ENCODE measurements at places on chromosomes 7 and 10.

DNA sequence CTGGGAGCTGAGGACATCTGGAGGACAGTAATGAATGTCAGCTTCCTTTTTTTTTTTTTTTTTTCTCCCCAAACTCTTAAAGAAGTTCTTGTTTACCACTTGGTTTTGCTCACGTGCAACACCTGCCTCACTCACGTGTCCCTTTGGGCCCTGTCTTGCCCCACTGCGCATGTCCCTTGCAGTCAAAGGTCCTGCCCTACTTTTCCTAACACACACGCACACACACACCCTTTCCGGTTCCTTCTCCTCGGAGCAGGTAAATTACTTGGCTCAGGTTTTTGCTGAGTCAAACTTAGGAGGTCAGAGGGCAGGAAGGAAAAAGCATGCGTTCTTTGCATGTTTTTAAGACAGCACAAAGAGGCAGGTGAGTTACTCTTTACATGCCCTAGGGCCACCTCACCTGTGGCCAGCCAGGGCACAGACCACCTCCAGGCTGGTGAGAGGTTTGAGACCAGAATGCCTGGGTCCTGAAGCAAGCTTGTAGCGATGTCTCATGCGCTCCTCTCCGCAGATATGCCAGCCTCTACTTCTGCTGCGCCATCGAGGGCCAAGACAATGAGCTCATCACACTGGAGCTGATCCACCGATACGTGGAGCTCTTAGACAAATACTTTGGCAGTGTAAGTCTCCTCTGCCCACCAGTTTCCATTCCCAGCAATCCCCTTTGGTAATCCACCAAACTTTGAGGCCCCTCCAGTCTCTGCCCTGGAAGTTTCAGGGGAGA is 2.8 kb downstream of the AP1S1 start:
- DNase-seq, result peak; percentile 66

- DNase-seq, result no peak
These were observed 804.4 kb upstream of the CELF2 start for GRCh38 chr10:10213237-10213636.

GRCh38 chr10:88067737-88068136 is 204.3 kb downstream of the PTEN start:
- DNase-seq, result no peak

DNA sequence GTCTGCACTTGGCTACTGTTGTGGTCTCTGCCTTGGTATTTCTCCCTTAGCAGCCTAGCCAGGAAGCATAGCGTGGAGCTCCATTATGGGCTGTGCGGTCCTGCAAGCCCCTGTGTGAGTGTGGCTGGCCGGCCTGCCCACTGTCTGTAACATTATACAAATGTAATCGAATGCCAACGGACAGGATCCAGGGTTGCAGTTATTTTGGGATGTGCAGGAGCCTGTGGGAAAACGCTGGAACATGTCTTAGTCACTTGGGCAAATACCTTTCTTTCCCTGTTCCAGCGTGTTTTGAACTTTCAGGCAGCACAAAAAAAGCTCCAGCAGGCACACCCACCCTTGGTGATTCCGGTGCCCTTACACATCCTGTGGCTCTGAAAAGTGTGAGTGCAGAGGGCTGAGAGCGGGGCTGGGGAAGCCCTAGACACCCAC is 29.5 kb downstream of the BAG3 start:
- DNase-seq, result no peak

- no peak for DNase-seq
These were observed 43.5 kb downstream of the MTPN start for GRCh38 chr7:135933509-135934188.

DNA sequence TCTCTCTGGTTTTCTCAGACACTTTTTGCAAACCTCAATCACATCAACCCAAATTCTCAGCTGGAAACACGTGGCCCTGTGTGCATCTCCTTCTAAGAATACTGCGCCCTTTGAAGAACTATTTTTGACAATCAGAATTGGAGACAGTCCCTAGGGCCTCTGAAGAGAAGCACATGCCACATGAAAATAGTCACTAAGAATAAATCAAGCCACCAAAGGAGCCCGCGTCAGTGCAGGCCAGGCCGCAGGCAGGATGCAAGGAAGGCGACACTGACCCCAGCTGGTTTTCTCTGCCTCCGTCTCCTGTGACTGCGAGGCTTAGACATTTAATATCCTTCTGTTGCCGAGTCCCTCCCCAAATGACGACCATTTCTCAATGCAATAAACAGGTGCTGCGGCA is 88.0 kb upstream of the ADAM12 start:
- no peak for DNase-seq

Measured in left colon (tissue), 2 donors.